ENCODE measurements at places on chromosomes 7 and 10.

DNA sequence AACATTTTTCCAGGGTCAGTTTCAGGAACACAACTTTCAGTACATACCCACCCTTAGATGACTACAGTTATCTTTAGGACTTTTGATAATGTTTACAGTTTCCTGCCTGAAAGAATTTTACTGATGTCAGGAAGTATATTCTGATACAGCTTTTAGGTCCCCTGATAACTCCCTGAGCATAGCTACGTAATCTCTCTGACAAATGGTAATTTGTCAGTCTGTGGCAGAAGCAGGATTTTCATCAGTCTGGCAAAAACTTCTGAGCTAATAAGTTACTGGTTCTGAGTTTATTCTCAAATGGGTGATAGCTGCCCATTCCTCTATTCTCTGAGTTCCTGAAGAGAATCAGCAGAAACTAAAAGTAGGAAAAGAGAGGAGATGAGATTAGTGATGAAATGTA, 270.1 kb upstream of the MTPN start:
- DNase-seq, result no peak

DNA sequence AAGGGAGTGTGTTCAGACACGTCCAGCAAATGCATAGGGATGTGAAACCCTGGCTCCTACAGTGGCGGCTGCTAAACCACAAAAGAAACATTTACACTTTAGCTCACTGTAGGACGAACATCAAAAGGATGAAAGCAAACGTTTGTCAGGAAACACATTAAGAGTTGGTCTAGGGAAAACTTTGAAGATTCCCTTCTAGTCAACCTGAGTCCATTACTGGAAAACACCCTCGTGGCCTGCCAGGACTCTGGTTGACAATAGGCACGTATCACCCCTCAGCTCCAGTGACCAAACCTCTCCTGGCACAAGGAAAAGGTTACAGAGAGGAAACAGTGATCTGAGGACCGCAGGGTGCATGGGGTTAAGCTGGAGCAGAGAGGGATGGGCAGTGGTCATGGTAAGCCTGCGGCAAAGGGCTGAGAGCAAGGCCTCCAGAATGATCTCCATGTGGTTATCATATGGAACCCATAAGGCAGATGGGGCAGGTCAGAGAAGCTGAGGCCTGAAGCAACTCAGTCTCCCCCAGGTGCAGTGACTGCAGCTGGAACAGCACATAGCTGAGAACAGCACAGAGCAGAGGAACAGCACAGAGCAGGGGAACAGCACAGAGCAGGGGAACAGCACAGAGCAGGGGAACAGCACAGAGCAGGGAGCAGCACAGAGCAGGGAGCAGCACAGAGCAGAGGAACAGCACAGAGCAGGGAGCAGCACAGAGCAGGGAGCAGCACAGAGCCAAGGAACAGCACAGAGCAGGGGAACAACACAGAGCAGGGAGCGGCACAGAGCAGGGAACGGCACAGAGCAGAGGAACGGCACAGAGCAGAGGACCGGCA, 49.9 kb downstream of the CHST15 start:
- DNase-seq, result no peak

- DNase-seq, result no peak
These were observed 410.4 kb downstream of the ATRNL1 start for GRCh38 chr10:115503546-115503945.

- no peak for DNase-seq
These were observed 41.0 kb downstream of the SNX10 start for GRCh38 chr7:26332698-26333097.

DNA sequence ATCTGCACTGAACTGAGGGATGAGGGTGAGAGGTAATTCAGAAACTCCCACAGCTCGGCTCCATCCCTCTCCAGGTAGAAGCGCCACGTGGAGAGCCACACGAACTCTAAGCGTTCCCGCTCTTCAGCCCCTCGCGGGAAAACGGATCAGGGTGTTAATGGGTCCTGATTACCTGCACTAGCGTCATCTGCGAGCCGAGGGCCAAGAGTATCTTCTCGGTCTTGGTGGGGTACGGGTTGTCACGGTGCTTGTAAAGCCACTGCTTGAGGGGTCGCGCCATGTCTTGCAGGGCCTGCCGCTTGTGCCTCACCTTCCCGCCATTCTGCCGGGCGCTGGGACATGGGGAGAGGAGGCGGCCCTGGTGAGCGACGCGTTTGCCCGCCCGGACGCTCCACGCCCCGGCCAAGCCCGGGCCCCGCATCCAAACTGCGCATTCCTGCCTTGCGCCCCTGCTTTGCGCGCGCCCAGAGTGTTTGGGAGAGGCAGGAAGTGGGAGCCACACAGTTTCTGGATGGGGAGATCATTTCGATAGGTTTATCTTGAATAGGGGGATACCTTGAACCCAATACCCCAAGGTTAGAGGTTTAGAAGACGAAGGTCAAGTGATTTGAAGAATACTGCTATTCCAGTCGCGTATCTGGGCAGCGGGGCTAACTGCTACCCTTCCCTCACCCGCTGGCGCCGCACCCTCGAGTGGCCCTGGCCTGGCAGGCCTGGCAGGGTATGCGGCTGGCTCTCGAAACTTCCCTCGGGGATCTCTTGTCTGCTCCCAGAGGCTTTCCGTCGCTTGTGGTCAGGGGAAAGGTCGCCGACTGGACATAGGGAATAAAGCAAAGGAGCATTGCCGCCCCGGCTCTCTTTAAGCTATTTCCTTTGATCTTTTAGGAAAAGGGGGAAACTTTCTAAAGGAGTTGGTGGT, 4.2 kb downstream of the MKX start:
- DNase-seq, result no peak

DNA sequence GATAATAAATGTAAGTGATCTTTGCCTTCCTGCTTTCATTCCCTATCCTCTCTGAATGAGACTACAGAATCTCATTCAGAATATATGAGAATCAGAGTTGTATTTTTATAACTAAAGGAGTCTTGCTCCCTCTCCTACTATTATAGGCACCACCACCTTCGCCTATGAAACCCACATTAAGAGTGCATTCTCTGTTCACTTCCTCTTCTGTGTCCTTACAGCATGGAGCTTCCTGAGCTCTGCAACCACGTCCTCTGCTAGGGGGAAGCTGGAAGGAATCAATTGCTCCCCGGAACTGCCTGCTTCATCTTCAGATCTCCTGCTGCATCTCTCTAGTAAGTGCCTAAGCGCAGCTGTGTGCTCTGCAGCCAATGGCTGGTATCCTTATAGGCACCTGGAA, 820.7 kb downstream of the GRID1 start:
- DNase-seq, result no peak

- no peak for DNase-seq
These were observed 437.7 kb downstream of the RPS24 start for GRCh38 chr10:78471326-78471722.

DNA sequence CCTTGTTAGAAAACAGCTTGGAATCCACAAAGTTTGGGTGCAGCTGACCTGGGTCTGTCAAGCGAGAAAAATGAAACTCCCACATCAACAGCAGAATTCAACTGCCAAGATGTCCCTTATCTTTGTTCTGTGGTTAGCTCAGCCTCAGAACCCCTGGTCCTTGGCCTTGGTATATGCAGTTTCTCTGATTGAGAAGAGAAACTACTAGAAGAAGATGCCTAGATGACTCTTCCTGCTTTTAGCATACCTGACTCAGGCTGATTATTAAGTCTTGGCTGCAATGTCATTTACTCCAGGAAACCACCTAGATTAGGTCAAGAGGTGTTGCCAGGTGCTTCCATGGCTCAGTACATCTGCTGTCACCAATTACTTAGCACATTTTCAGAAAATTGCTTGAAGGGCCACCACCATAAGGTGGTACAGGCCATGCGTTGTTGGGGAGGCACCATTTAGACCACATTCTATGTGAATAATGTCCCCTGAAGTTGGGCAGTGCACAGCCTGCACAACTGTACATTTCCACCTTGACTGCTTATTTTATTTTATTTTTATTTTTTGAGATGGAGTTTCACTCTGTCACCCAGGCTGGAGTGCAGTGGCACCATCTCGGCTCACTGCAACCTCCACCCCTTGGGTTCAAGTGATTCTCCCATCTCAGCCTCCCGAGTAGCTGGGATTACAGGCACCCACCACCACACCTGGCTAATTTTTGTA, 59.4 kb upstream of the ZNF438 start:
- peak; percentile 51 for DNase-seq

- DNase-seq, result no peak
These were observed 407.9 kb upstream of the SHH start for GRCh38 chr7:156220078-156220605.

GRCh38 chr10:96767611-96768010, 47.3 kb upstream of the PIK3AP1 start:
- no peak for DNase-seq

- DNase-seq, result no peak
These were observed 236.3 kb downstream of the HTR7 start for GRCh38 chr10:90621577-90621976.

DNA sequence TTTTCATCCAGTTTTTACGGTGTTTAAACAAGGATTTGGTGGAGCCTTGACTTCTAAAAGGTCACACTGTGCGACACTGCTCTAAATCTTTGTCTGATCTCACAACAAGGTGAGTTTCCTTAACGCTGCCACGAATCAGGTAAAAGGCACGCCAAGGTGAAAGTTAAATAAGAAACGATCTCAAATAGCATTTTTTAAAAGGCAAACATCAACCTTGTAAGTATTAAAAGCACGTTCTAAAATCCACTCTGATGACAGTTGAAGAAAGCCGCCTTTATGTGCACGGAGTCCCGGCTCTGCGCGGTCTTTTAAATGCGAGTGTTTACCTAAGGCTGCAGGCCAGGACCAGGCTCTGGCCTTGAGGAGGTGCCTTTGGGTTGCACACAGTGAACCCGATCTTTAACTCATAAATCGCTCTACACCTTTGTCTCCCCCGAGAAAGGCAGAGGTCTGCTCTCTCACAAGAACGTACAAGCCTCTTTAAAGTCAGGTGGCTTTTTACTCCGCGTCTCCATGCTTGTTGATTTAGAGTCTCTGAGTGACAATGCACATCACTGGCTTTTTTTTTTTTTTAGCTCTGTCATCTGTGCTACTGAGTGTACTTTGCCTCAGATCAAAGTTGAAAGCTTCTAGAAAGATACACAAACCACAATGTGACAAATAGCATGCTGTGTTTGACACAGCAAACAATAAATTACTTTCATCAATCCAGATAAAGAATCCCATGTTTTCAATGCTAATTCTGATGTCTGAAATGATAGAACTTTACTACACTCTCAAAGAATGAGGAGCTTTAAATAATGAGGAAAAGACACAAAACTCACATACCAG, 25.9 kb upstream of the RNF32 start:
- DNase-seq, result no peak

DNA sequence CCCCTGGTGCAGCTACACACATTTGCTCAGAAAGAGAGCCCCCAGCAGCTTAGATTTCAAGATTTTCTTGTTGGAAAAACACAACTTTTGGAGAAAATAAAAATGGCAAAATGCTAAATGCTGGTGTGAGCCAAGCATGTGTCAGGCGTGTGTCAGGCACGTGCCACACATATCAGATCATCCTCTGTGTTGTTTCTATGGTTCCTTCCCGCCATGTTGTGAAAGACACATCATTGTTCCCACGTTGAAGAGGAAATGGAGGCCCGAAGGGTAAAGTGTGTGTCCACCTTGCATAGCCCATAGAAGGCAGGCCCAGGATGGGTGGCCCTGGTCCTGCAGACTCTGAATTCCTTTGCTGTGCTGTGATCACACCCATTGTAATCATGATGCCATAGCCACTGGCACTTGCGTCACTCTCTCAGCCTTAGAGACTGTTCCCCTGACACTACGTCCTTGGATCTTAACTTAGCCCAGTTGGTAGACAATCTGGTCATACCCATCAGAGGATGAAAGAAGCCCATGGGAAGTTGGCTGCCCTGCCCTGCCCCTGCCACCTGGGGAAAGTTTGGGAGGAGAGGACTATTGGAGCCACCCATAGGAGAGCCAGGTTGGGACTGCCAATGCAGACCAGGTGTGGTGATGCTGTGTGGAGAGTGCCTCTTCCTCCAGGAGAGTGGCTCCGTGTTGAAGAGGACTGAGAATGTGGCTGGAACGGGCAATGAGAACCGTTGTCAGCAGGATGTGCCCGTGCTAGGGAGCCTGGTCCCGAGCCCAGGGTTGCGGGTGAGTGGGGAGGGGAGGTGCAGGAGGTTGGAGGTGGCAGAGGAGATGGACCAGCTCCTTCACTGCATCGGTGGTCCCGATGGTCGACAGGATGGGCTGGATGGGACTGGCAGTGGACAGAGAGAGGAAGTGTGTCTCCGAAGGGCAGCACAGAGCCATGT, 65.6 kb upstream of the IGFBP3 start:
- no peak for DNase-seq

- DNase-seq, result no peak
These were observed 485.3 kb upstream of the GALNT17 start for GRCh38 chr7:70646536-70647248.

DNA sequence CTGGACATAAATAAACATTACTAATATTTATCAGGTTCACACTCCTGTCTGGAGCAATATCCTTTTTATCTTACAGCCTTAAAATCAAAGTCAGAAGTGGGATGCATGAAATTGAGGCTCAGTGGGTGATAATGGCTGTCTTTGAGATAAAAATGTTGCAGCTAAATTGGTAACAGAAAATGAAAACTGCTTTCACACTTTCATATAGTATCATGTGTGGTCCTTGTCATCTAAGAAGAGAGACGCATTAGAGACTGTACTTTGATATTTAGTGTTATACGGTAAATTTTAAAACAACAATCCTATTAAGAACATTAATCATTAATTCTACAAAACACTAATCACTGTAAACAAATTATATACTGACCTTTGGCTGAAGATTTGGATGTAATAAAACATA, 235.2 kb upstream of the HGF start:
- no peak for DNase-seq

DNA sequence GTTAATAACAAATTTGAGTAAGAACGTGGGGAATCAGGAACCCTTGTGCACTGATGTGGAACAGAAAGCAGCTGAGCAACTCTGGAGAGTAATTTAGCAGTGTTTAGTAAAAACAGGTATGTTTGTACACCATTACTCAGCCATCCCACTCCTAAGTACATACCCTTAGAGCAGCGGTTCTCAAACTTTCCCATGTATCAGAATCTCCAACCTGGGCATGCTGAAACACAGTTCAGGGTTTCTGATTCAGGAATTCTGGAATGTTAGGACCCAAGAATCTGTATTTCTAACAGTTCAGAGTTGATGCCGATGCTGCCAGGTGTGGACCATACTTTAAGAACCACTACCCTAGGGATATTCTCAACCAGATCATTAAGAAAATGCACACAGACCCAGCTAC, 5.1 kb downstream of the SGMS1 start:
- DNase-seq, result no peak

DNA sequence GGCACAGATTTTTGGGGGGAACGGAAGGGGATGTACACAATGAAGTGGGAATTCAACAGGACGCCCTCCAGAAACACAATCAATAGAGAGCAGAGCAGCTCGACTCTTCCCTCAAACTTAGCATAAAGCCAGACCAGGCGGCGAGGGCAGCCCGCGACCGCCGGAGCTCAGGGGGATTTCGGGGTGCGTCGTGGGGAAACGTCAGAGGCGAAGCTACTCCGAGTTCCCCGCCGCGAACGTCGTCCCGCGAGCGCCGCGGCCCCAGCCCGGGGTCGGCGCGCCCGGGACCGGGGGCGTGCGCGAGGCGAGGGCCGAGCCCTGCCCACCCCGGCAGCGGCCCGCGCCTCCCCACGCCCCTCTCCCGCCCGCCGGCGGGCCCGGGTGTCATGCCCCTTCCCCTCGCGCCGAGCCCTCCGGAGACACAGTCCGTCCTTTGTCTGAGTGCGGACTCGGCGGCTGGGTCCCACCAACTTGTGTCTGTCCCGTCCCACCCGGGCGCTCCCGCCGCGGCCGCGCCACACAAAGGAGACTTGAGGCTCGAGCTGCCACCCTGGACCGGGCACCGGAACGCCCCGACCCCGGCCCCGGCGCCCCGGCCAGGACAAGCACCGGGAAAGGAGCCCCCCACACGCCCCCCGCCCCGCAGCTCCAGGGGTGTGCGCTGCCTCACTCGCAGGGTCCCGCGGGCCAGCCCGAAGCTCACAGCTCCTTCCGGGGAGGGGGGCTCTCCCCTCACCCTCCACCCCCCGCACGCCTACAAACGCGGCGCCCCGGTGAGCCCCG, 634 bp downstream of the EZH2 start:
- peak; percentile 55 for DNase-seq

Data from activated CD4-positive, alpha-beta T cell treated with anti-CD3 and anti-CD28 coated beads, Interleukin-2, Interleukin-6, amounts not matched to agents 100 ng/mL and 50 ng/mL, durations not matched to agents 16 hours and 8 hours (primary cell).